ENCODE measurements at places on chromosomes 13 and 19. TPM values are rescaled to one million over a fixed set of nuclear protein-coding genes. Genes with fewer than 3 reads are reported as not detected.
A peak's percentile ranks its signal among the peaks of the same experiment; 100 is the strongest.

- no peaks in the 10 kb centered on the region for H3K27me3 ChIP-seq
- H3K36me3 ChIP-seq = no peaks in the 10 kb centered on the region
- peaks cover 12% of the 10 kb centered on the region for H3K4me1 ChIP-seq
- H3K27ac ChIP-seq = no peak overlapping the region
- no peak overlapping the region for H3K4me3 ChIP-seq
- DNase-seq = no peak
These were observed 261.5 kb upstream of the STARD13 start for GRCh38 chr13:33547035-33547434.

- no peaks in the 10 kb centered on the region for H3K36me3 ChIP-seq
- H3K27me3 ChIP-seq = peaks cover 4% of the 10 kb centered on the region
- DNase-seq = no peak
- H3K4me3 ChIP-seq = no peak overlapping the region
- no peaks in the 10 kb centered on the region for H3K4me1 ChIP-seq
These were observed 799.9 kb downstream of the PCDH9 start for GRCh38 chr13:66430269-66430668.

GRCh38 chr19:48881741-48882657 is 9.8 kb downstream of the PPP1R15A start:
- H3K27ac ChIP-seq = no peak overlapping the region
- H3K4me1 ChIP-seq = no peaks in the 10 kb centered on the region
- H3K36me3 ChIP-seq = no peaks in the 10 kb centered on the region
- H3K4me3 ChIP-seq = no peak overlapping the region
- H3K27me3 ChIP-seq = no peaks in the 10 kb centered on the region

GRCh38 chr19:45667620-45668341 is at the start of gene GIPR:
GIPR (plus strand) TSS chr19:45668221; CDS start chr19:45669521, 1,300 bp downstream.
- no peaks in the 10 kb centered on the region for H3K36me3 ChIP-seq
- DNase-seq = peak; percentile 67
- no peaks in the 10 kb centered on the region for H3K27me3 ChIP-seq
- peak within 1 kb of the TSS; percentile 30 for H3K27ac ChIP-seq
- H3K4me1 ChIP-seq = no peaks in the 10 kb centered on the region

- no peaks in the 10 kb centered on the region for H3K27me3 ChIP-seq
- H3K27ac ChIP-seq = no peak overlapping the region
- H3K4me1 ChIP-seq = no peaks in the 10 kb centered on the region
- H3K36me3 ChIP-seq = no peaks in the 10 kb centered on the region
- no peak overlapping the region for H3K4me3 ChIP-seq
These were observed 16.2 kb upstream of the OBI1 start for GRCh38 chr13:78675112-78675511.

DNA sequence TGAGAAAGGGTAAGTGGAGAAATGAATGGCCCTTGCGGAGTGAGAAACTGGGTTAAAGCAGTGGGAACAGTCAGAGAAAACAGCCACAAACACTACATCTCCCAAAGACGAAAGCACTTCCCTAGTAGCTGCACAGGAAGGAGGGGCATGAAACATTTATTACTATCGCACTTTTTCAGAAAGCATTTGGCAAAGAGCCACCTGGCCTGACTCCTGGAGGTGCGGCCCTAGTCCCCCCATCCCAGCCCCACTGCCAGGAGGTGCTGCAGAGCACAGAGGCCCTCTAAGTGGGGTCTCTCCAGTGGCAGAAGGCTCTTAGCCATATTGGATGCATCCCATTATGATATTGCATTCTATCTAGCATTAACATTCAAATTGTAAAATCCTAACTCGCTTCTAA is 55.8 kb downstream of the MTMR6 start:
- H3K36me3 ChIP-seq = no peaks in the 10 kb centered on the region
- no peak for DNase-seq
- H3K4me1 ChIP-seq = no peaks in the 10 kb centered on the region

ZNF829 gene
- total RNA-seq = 0.98 TPM

APOE gene
- 19.6 TPM for total RNA-seq

Measured in pancreas (tissue), 10 donors.